Stimulated activated naive CD8-positive, alpha-beta T cell treated with anti-CD3 and anti-CD28 coated beads, Interleukin-15, amount 100 ng/mL, for 72 hours (primary cell): ENCODE measurements at places on chromosomes 6 and 20.

DNA sequence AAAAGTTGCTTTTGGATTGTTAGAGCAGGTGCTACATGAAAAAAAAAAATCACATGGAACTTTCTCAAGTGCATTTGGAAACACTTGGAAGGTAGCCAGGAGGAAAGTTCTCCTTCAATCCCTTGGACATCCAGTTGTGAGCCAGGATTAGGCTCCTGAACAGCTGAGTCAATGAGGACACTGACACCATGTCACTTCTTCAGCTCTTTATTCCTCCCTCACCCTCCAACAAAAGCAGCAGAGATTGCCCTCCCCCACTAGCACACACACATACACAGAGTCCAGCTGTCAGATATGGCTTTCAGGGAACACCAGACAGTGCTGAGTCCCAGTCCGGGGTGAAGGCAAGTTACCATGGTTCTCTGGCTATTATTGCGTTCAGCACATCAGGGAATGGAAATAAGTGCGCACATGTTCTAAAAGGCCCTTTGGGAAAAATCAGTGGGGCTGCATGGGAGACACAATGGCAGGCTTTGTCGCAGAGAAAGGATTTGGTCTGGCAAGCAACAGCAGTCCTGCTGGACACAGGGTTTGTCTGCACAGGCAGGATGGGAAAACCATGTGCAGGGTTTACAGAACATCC, 124.7 kb upstream of the MARCKS start:
- no peak for DNase-seq

GRCh38 chr6:130143709-130144108, 79.0 kb downstream of the SAMD3 start:
- no peak for DNase-seq

DNA sequence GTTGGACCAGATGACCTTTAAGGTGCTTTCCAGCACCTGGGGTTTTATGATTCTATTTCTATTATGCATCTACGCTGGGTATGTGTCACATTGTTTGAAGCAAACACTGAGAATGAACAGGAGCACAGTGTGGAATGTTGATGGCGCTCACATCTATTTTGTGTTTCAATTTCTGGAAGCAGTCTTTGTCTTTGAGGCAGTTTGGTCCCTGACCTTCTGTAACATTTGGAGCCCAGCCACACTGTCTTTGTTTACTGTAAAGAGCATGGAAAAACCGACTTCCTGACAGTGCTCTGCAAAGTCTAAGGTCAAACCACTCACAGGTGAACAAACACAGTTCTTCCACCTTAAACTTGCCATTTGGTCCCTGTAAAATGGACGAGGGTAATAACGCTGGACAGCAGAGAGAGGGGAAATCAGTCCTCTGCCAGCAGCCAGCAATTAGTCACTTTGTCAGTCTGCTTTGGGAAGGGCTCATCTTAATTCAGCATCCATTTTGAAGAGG, 155.5 kb downstream of the PRL start:
- DNase-seq = no peak

DNA sequence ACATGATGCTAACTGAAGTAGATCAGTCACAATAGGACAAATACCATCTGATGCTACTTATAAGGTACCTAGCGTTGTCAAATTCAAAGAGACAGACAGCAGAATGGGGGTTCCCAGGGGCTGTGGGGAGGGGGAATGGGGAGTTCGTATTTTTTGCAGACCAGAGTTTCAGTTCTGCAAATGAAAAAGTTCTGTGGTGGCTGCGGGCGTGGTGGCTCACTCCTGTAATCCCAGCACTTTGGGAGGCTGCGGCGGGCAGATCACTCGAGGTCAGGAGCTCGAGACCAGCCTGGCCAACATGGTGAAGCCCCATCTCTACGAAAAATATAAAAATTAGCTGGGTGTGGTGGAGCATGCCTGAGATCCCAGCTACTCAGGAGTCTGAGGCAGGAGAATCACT, 68.1 kb downstream of the SLC22A23 start:
- no peak for DNase-seq
